B cell (primary cell): ENCODE measurements at places on chromosomes 1 and 21. TPM values are rescaled to one million over a fixed set of nuclear protein-coding genes. Genes with fewer than 3 reads are reported as not detected.

GRCh38 chr1:233255145-233255544, 40.4 kb downstream of the PCNX2 start:
- no peak for DNase-seq

DNA sequence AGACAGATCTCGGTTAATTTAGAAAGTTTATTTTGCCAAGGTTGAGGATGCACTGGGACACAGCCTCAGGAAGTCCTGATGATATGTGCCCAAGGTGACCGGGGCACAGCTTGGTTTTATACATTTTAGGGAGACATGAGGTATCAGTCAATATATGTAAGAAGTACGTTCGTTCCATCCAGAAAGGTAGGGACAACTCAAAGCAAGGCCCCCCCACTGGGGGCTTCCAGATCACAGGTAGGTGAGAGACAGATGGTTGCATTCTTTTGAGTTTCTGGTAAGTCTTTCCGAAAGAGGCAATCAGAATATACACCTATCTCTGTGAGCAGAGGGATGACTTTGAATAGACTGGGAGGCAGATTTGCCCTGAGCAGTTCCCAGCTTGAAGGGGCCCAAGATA, 60.4 kb upstream of the VTCN1 start:
- DNase-seq: no peak

DNA sequence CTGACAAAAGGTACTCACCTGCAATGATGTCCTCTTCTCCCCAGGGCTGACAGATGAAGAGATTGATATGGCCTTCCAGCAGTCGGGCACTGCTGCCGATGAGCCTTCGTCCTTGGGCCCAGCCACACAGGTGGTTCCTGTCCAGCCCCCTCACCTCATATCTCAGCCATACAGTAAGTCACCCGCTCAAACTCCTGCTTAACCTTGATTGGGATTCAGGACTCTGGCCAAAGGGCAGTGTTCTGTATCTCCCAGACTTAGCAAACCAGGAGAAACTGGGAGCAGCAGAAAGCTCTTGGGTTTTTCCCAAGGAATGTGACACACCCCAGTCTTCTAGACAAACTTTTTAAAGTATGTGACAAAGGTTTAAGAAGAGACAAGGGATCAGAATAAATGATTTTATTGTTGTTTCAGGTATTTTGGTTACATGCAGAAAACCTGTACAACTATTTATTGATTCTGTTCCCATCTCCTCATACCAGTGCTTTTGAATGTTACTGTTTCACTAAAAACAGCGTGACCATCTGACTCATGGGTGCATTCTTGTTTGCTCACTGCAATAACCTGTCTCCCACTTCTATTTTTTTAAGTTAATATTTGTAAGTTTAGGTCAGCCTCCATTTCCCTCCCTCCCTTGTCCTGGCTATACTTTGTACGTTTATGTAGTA, 124.6 kb downstream of the PEX14 start:
- no peak for DNase-seq

ANGPTL1 gene
- total RNA-seq: not detected in 2 replicates

SPATA45 gene
- total RNA-seq: 0.64 TPM in 1 of 2 replicates, not detected in the other

OXCT2 gene
- 1.0 and 1.5 TPM in 2 replicates for total RNA-seq

CHAF1B gene
- total RNA-seq: 1.9 and 2.2 TPM in 2 replicates

DNA sequence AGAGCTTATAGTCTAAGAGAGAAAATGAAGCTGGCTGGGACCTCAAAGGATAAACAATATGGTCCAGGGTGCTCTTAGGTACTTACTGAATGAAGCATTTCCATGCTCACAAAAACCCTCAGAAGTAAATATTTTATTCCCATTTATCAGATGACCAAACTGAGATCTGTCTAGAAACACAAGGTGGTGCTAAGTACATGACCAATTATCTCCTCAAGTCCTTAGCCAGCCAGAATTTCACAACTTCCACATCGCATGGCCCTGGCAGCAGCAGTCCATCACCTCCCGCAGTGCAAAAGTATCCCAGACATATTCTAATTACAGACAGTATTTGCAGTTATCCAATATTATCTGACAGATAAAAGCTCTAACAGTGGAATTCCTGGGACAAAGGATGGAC, 321.7 kb upstream of the PROX1 start:
- DNase-seq: no peak

- peak; percentile 52 for DNase-seq
Measured at GRCh38 chr1:163410073-163410999, 88.6 kb downstream of the NUF2 start.

ZNF683 gene
- 0.67 TPM in 1 of 2 replicates, not detected in the other for total RNA-seq

GRCh38 chr1:202656951-202657646, 53.2 kb downstream of the SYT2 start:
- DNase-seq: no peak

DNA sequence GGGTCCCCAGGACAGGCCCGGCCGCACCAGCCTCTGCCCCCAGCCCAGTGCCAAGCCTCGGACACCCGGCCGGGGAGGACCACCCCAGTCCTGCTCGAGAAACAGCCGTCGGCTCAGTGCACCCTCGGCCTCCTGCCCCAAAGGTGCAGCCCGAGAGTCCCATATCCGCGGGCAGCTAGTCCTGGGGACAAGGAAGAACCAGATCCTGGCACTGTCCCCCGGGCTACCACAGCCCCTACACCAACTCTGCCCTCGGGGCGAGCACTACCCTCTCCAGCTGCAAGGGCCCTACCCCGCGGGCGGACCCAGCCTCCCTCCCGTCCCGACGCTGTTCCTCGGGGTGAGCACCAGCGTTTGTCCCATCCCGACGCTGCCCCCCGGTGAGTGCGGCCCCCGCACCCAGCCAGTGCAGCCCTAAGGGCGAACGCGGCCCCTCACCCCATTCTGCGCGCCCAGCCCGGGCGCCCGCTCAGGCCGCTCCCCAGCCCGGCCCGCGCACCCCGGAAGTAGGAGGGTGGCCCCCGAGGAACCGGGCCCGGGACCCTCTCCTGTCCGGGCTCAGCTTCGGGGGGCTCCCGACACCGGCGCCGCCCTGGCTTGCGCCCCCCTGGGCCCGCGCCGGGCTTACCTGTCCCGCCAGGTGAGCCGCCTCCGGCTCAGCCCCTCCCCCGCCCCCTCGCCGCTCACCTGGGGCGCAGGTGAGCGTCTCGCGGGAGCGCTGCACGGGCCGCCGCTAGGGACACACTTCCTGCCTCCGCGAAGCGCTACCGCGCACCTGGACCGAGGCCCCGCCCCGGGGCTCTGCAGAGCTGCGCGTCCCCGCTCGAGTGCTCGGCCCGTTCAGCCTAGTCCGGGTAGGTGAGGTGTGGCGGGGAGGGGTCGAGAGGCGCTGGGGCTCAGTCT, at the start of gene KDF1:
Gene KDF1, minus strand, starts transcription at position 747 of the 903 bp plus-strand sequence. CDS start 8,088 bp downstream, outside the sequence.
- DNase-seq: peak; percentile 82

MYOG gene
- total RNA-seq: not detected in 2 replicates

TMEM81 gene
- 6.2 and 6.8 TPM in 2 replicates for total RNA-seq

DNAJC6 gene
- total RNA-seq: 0.69 and 1.00 TPM in 2 replicates
